ENCODE measurements at places on chromosomes 3 and 15.

GRCh38 chr3:194137008-194137505 lies 1.1 kb downstream of the HES1 start:
- DNase-seq, result peak; percentile 30

DNA sequence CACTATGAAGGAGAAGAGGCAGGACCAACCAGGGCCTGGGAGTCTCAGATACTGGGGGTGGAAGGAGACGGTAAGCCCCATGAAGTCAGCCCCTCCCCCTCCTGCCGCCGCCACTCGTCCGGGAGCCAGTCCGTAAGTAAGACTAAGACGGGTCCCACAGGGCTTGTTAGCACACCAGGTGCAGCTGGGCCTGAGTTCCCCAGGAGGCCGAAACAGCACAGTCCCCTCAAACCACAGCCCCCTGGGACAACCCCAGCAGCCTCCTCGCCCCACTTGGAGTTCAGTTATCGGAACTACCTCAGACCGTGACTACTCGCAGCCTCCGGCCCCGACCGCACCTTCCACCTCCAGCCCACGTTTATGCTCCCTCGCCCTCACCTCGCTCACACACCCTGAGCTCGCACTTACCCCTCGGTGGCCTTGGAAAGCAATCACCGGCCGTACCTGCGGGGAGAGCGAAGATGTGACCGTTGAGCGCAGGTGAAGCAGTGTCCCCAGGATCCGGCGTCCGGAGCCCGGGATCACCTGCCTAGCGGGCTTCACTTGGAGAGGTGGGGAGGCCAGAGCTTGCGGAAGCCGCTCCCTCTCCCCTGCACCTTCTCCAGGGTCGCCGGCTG lies 557 bp downstream of the ELL3 start:
- DNase-seq, result no peak

DNA sequence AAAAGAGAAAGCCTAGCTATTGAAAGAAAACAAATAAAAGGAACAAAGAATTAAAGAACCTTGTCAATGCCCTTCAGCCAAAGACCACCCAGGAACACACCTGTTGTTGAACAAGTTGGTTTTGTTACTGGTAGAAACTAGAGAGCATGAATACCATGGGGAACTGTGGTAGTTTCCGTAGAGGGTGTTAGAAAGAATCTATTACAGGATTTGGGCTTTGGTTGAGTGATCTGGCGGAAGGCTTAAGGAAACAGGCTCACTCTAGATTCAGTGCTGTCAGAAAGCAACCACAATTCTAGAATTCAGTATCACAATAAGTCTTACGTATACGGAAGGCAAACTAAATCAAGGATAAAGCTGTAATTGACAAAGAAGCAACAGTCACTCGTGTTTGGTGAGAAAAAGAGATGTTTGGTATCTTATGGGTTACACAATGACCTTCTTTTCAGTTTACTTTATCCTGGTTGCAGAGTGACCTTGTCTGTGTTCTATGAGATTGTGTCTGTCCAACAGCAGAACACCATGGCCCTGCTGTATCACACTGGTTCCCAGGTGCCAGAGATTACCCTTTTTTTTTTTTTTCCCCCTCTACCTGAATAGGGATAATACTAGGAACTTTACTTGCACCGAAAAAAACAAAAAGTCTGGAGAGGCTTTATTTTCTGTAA lies 265.9 kb downstream of the SHQ1 start:
- peak; percentile 11 for DNase-seq

DNA sequence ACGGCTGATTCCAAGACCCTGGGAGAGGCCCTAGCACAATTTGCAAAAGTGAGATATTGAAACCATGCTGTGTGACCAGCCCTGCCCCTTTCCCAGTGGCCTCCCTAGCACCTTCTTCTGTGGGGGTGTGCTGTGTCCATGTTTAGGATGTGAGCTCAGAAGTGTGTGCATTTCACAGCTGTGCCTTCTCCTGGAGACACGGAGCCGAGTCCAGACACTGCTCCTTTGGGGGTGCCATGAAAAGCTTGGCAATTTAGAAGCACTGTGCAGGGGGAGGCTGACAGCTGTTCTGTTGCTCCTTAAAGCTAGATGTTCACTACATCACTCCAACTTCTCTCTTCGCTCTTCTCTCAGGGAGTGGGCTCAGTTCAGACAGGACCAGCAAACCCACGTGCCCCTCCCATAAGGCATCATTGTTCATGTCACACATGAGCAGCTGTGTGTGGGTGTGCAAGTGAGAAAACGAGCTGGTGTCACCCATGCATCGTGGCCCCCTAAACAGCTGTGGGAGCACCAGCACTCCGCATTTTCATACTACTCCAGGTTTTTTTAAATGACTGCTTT lies 492.6 kb downstream of the GABRG3 start:
- no peak for DNase-seq

DNA sequence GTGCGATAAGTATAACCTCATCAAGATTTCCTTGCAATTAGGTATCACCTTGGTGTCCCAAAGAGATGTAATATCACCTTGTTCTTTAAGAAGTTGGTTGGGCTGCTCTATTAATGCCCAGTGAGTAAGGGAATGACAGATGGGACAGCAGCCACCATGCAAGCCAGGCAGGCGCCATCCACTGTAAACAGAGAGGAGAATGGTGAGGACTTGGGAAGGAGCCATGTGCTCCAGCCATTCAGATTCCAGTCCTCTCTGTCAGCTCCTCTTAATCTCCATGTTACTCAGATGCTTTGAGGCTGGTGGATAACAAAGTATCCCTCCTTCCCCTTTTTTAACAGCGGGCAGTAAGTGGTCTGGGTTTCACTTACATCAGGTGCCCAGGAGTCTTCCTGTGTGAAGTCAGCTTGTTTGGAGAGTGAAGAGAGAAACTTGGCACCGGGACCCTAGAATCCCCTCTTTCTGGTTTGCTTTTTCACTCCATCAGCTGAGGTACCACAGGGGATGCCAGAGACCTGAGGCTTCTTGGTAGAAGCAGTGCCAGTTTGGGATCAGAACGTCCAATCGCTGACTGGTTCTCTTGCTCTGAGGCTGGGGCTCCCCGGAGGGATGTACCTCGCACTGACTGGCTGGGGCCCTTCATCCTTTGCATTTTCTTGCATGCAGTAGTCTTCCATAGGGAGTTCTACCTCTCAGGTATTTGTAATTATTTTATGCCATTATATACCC lies 29.5 kb downstream of the SLCO3A1 start:
- DNase-seq, result no peak

DNA sequence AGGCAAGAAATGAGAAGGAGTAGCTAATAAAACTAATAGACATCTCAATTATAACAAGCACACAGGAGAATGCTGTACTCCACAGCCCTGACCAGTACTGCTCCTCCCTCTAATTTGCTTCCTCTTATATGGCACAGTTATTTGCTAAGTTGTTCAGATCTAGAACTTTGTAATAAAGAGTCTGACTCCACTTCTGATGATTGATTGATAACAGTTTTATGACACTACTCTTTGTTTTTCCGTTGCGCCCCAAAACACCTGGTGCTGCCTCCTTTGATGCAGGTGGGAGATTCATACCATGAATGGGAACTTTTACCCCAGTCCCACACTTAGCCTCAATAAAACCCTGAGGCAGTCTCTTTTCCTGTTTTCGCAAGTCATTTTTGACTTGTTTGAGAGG lies 777.7 kb downstream of the GBE1 start:
- no peak for DNase-seq

DNA sequence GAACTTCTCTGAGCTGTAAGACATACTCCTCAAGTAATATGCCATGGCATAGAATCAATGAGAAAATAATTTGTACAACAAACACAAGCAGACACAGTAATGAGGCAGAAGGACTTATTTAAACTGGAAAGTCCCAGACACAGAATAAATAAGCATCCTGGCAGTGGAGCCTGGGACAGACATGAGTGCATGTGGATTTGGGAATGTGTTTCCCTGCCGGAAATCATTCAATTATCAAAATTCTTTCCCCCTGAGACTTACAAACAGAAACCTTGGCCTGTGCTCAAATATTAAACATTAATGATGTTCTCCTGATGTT lies 520.1 kb downstream of the ROBO1 start:
- no peak for DNase-seq

DNA sequence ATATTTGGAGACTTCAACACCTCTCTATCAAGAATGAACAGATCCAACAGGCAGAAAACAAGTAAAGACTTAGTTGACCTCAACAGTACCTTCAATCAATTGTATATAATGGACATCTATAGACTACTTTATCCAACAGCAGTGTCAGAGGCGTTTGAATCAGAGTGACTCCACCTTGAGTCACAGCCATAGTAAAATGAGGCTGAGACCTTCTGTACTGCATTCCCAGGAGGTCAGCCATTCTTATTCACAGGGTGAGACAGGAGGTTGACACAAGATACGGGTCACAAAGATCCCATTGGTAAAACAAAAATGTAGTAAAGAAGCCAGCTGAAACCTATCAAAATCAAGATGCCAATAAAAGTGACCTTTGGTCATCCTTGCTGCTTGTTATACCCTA lies 299.8 kb downstream of the CNTN3 start:
- no peak for DNase-seq

DNA sequence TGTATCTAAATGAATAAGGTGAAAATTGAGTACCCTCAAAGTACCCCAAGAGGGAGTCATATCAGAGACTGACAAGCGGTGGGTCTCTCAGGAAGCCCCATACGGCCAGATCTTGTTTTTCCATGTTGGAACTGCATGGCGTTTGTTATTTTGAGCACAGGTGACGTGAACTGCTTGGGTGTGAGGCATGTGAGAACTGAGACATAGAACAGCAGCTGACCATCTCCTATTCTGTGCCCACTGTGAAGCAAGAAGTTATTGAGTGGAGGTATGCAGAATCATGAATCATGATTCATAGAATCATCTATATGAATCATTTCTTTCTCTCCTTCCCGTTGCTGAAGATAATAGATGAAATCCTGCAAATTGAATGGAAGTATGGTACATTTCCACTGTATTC lies 4.6 kb downstream of the VPS8 start:
- no peak for DNase-seq

GRCh38 chr3:77038930-77039605 lies 831 bp upstream of the ROBO2 start:
- DNase-seq, result no peak

DNA sequence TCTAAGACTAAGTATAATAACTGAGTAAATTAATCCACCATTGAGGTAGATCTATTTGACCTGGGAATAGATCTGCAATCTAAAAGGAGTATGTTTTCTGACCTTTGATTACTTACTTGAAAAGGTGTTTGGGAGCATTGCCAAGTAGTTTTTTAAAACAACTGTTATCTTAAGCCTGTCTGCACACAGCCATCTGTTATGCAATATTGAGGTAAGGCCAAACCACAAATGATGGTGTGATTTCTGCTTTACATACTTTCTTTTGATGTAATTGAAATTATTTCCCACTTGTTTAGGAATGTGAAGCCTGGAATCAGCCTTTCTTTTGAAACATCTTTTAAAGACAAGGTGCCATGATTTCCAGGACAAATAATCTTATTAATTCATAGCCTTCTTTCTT lies 274.0 kb downstream of the BBX start:
- DNase-seq, result peak; percentile 11

GRCh38 chr3:69881756-69882428 lies 117.6 kb upstream of the SAMMSON start:
- no peak for DNase-seq
